Left ventricle myocardium inferior (tissue), 1 donor: ENCODE measurements at places on chromosomes 3 and 15. TPM values are rescaled to one million over a fixed set of nuclear protein-coding genes. Genes with fewer than 3 reads are reported as not detected.

DNA sequence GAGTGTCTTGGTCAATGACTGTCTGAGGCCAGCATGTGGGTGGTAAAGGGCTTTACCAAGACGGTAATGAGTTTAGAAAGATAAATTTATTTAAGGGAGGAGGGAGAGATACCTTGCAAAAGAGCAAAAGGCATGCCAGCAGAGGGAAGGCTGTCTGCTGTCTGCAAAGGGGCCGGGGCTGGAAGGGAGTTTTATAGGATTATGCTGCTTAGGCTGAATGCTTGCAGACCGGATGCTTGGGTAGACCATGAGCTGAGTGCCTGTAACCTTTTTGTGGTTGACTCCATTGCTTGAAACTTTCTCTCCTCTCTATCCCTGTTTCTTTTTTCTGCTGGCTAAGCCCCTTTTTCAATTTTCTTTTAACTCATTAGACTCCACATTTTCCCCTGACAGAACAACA, 1543.0 kb downstream of the OTOL1 start:
- H3K4me3 ChIP-seq = no peak overlapping the region
- no peaks in the 10 kb centered on the region for H3K4me1 ChIP-seq
- no peak for DNase-seq
- no peaks in the 10 kb centered on the region for H3K36me3 ChIP-seq

DNA sequence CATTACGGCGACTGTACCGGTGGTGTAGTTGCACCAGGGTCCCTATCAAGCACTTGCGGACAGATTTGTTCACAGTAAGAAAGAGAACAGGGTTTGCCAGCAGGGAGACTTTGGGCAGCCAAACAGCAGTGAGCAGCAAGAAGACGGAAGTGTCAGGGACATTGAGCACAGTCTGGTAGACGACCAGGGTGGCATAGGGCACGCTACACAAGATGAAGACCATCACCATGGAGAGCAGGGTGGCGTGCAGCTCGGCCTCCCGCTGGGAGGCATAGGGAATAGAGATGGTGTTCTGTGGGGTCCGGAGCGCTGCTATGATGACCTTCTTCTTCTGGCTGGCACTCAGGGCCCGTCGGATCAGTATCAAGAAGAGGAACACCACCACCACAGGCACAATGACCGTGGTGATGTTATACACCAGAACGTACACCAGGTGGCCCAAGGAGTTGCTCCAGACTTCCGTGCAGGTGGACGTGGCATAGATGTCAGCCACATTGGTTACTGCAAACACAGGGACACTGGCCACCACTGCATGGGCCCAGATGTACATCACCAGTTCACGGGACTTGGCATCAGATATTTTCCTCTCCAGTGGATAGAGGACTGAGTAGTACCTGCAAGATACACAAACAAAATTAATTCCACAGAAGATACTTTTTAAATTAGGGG, 19.1 kb upstream of the FSIP1 start:
- no peaks in the 10 kb centered on the region for H3K36me3 ChIP-seq
- no peak overlapping the region for H3K4me3 ChIP-seq
- H3K4me1 ChIP-seq = no peaks in the 10 kb centered on the region
- H3K27me3 ChIP-seq = no peaks in the 10 kb centered on the region
- DNase-seq = no peak

GRCh38 chr15:37394402-37395099, 294.2 kb upstream of the MEIS2 start:
- H3K4me1 ChIP-seq = peaks cover 17% of the 10 kb centered on the region
- peak overlapping the region; percentile 10 for H3K27ac ChIP-seq
- no peaks in the 10 kb centered on the region for H3K36me3 ChIP-seq
- H3K4me3 ChIP-seq = no peak overlapping the region

DNA sequence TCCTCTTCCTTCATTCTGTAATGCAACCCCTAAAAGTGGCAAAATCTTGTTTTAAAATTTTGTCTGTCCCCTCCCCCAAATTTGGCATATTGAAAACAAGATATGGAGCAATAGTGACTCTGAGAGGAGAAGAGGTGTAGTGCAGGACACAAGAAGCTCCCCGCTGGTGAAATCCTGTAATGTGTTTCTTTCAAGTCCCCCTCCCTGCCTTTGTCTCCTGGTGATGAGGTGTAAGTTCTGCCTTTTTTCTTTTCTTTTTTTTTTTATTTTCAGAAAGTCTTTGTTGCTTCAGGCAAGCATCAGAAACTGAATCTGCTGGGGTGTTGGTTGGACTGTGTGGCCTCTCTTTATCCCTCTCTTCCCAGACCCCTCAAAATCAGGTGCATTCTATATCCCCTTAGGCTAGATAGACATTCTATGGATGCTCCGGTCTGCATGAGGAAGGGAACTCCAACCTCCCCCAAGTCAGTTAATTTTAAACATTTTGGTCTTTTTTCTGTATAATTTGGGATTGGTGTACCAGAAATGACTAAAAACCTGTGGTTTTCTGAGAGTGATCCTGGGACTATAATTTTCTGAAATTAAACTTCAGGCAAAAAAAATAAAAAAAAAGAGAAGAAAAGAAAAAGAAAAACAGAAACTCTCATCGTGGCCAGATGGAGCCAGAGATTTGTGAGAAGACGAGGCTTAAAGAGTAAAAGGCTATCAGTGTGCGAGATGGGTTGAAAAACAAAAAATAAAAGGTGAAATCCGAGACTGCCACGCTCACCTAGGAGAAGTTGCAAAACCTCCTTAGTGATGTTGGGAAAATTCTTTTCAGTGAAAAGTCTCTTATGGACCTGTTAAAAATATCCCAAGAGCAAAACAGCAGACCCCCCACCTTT, 21.4 kb downstream of the ACKR2 start:
- no peak overlapping the region for H3K4me3 ChIP-seq
- no peak overlapping the region for H3K27ac ChIP-seq
- DNase-seq = no peak
- H3K27me3 ChIP-seq = no peaks in the 10 kb centered on the region
- H3K4me1 ChIP-seq = no peaks in the 10 kb centered on the region

Gene LEKR1
- 0.71 TPM for total RNA-seq
